ENCODE measurements at places on chromosomes 1 and 21. TPM values are rescaled to one million over a fixed set of nuclear protein-coding genes. Genes with fewer than 3 reads are reported as not detected.

DNA sequence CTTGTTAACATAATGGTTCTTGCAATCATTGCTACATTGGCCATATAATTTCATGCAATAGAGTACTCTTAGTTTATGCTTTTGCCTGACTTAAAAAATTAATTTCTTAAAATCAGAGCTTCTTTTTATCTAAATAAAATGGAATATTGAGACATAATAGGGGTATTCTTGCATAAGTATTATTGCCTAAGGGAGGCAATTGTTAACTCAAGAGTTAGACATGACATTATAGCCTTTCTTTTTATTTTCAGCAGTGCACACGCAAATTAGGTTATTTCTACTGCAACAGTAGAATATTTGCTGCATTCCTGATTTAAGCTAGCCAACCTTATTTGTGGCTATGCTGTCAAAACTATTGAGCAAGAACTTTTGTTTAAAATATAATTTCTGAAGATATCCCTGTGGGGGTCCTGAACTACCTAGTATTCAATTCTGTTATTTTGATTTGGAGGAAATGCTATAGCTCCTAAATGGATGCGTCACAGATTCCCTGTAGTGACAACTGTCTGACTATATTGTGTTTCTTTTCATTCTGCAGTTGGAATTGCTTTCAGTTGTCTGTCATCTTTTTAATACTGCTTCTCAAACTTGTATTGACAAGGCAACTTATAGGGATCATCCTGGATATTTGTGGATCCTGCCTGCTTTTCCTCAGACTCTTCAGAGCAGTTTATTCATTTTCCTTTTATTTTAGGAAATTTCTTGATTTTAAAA is 211.0 kb downstream of the PATJ start:
- no peak overlapping the region for H3K27ac ChIP-seq
- DNase-seq: no peak
- H3K4me1 ChIP-seq: no peaks in the 10 kb centered on the region
- H3K36me3 ChIP-seq: no peaks in the 10 kb centered on the region

Gene DDX59
- 24.8 TPM for polyA plus RNA-seq

GRCh38 chr21:45040157-45040711 is 34.1 kb upstream of the ADARB1 start:
- H3K4me1 ChIP-seq: no peaks in the 10 kb centered on the region
- H3K36me3 ChIP-seq: no peaks in the 10 kb centered on the region
- no peak for DNase-seq
- no peak overlapping the region for H3K4me3 ChIP-seq
- H3K27me3 ChIP-seq: no peaks in the 10 kb centered on the region

Gene KHDC4
- 9.4 TPM for polyA plus RNA-seq

DNA sequence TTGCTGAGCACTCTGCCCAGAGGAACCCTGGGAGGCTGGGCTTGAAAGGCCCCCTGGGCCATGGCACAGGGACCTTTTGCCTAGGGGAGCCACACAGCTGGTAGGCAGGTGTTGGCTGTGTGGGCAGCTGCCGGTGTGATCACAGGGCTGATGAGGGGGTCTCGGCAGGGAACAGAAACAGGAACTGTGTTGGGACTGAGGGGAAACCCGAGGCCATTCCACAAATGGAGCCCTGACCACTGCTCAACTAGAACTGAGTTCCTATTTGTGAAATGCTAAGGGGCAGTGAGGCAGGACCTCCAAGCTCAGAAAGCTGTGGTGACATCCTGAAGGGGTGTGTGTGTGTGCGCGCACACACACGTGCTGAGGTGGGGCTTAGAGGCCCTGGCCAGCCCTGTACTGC is 6.4 kb upstream of the THEM5 start:
- DNase-seq: no peak
- H3K4me1 ChIP-seq: no peaks in the 10 kb centered on the region
- H3K4me3 ChIP-seq: no peak overlapping the region
- H3K27ac ChIP-seq: no peak overlapping the region

- DNase-seq: no peak
- H3K27ac ChIP-seq: no peak overlapping the region
- no peak overlapping the region for H3K4me3 ChIP-seq
- no peaks in the 10 kb centered on the region for H3K4me1 ChIP-seq
These were observed 15.8 kb downstream of the TMCC2 start for GRCh38 chr1:205243350-205244191.

Gene UMODL1
- not detected for polyA plus RNA-seq

Gene HSD11B1
- polyA plus RNA-seq: 5.6 TPM

Gene SPRR2B
- not detected for polyA plus RNA-seq

Gene TYW3
- polyA plus RNA-seq: 7.3 TPM

DNA sequence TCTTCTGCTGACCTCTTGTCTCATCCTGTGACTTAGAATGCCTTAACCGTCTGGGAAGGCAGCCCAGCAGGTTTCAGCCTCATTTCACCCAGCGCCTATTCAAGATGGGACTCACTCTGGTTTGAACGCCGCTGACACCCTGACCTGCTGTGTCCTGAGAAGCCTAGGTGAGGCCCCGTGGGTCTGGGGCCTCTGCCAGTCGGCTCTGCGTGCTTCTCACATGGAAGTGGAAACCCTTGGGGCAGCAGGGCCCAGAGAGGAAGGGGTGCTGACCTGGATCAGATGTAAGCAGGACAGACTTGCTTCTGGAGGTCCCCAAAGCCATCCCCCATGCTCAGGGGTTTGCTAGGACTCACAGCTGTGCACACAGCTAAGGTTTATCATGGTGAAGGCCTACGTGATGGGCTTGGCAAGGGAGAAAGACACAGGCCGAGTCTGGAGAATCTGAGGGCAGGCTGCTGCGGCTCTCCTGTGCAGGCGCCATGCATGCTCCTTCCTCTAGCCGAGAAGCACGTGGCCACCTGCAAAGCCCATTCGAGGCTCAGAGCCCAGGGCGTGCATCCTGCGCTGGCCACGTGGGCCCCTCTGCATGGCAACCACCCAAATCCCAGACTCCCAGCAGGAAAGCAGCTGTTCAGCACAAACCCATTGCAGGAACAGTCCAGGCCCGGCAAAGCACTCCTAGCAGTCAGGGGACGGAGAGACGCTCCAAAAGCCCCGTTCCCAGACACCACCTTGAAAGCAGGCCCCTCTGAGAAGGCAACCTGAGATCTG is 3.8 kb downstream of the TRPM2 start:
- no peak for DNase-seq
- no peaks in the 10 kb centered on the region for H3K36me3 ChIP-seq
- no peaks in the 10 kb centered on the region for H3K27me3 ChIP-seq
- peaks cover 36% of the 10 kb centered on the region for H3K4me1 ChIP-seq

DNA sequence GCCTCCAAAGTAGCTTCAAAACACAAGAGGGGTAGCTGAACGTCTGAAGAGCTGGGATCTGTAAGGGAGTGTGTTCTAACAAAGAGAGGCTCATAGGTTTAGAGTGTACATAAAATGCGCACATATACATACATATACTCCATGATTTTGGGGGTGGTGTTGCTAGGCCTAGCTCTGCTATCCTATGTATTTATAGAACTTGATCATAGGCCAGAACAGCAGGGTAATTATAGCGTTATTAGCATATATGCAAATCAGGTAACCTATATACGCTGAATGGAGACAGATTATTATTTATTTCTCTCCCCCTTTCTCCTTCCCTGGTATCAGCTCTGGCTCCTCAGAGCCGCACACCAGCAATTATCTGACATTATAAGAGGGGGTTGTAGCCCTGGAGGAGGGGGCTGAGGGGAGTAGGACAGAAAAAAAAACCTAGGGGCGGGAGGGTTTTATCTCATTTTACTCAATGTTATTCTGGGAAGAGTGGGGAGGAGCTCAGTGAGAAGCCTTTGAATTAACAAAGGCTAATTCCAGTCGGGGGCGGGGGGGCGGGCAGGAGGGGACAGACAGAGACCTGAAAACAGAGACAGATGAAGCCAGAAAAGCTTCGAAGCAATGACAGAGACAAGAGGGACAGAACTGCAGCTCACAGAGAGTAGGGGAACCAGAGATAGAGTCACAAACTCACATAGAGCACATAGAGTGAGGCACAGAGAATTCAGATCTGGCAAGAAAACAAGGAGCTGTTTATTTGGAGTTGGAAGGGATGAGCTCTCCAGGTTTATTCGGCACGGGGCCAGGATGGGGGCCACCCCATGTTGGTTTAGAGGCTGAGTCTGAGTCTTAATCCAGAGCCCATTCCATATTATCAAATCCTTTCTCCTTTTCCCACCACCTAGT is 63.0 kb downstream of the RHBG start:
- H3K36me3 ChIP-seq: no peaks in the 10 kb centered on the region
- no peak overlapping the region for H3K27ac ChIP-seq
- no peak for DNase-seq
- no peak overlapping the region for H3K4me3 ChIP-seq

DNA sequence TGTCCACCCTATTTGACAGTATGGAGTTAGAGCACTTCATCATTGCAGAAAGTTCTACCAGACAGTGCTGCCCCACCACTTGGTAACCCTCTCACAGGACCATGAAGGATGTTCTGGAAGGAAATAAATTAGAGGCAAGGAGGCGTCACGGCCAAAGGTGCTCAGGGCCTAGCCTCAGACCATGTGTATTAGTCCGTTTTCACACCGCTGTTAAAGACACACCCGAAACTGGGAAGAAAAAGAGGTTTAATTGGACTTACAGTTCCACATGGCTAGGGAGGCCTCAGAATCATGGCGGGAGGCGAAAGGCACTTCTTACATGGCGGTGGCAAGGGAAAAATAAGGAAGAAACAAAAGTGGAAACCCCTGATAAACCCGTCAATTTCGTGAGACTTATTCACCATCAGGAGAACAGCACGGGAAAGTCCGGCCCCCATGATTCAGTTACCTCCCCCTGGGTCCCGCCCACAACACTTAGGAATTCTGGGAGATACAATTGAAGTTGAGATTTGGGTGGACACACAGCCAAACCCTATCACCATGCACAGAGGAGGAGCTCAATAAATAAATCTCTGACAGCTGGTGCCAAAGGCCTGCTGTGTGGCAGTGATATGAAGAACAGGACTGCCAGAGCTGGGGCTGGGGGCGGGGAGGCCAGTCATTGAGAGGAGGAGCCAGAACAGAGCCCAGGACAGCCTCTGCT is 75.8 kb downstream of the FHAD1 start:
- no peak for DNase-seq
- no peak overlapping the region for H3K4me3 ChIP-seq
- H3K27me3 ChIP-seq: no peaks in the 10 kb centered on the region
- H3K36me3 ChIP-seq: no peaks in the 10 kb centered on the region
- peaks cover 5% of the 10 kb centered on the region for H3K4me1 ChIP-seq

Gene CELA2A
- polyA plus RNA-seq: not detected

Gene OR2T5
- not detected for polyA plus RNA-seq

DNA sequence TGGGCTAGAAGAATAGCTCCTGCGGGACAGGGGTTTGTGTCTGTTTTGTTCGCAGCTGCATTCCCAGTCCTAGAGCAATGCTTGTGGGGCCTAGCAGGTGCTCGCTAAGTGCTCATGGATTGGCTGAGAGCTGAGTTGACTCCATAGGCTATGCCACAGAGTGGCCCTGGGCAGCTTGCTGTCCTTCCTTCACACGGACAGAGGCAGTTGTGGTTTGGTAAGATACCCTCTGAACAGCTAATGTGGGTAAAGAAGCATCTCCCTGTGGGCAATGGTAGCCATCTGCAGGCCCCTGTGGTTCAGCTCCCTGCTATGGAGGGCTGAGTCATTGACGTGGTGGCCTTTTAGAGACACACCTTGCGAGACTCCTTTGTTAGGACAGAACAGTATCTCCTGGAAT is 23.5 kb upstream of the LBR start:
- no peaks in the 10 kb centered on the region for H3K36me3 ChIP-seq
- no peak overlapping the region for H3K27ac ChIP-seq
- peaks cover 18% of the 10 kb centered on the region for H3K4me1 ChIP-seq
- DNase-seq: no peak
- H3K4me3 ChIP-seq: no peak overlapping the region
- H3K27me3 ChIP-seq: no peaks in the 10 kb centered on the region

GRCh38 chr1:103898576-103899345 is 149.1 kb downstream of the AMY1C start:
- DNase-seq: no peak
- H3K27me3 ChIP-seq: no peaks in the 10 kb centered on the region
- H3K4me3 ChIP-seq: no peak overlapping the region
- H3K27ac ChIP-seq: no peak overlapping the region

DNA sequence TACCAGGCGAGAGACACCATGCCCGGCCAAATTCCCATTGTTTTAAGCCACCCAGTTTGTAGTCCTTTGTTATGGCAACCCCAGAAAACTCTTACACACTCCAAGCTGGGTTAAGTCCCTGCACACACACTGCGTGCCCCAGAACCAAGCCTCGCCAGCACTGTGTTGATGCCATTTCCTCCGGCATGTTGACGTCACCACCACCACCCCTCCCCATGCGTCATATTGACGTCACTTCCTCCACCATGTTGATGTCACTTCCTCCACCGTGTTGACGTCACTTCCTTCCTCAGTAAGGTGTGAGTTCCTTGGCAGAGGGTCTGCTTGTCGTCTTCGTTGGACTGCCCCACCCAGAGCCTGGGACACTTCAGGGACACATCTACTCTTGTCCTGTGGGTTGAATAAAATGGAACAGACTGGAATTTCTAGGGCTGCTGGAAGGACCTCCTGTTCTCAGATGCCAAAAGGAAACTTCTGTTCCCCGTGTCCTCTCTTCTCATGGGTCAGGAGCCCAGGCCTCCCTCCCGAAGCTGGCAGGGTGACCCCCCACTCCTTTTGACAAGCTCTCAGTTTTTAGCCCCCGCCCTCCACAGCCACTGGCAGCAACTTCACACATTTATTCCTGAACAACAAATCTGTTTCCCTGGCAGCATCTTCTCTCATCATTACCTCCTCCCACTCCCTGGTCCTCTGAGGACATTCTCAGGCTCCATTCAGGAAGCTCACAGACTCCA is 643.3 kb downstream of the NPHP4 start:
- H3K4me1 ChIP-seq: peaks cover 12% of the 10 kb centered on the region
- no peaks in the 10 kb centered on the region for H3K27me3 ChIP-seq
- peak; percentile 24 for DNase-seq
- H3K4me3 ChIP-seq: no peak overlapping the region
- H3K27ac ChIP-seq: no peak overlapping the region
- H3K36me3 ChIP-seq: no peaks in the 10 kb centered on the region

GRCh38 chr1:222596696-222597095 is 7.0 kb upstream of the TAF1A start:
- no peaks in the 10 kb centered on the region for H3K36me3 ChIP-seq
- no peaks in the 10 kb centered on the region for H3K4me1 ChIP-seq
- no peak overlapping the region for H3K27ac ChIP-seq
- no peak for DNase-seq

DNA sequence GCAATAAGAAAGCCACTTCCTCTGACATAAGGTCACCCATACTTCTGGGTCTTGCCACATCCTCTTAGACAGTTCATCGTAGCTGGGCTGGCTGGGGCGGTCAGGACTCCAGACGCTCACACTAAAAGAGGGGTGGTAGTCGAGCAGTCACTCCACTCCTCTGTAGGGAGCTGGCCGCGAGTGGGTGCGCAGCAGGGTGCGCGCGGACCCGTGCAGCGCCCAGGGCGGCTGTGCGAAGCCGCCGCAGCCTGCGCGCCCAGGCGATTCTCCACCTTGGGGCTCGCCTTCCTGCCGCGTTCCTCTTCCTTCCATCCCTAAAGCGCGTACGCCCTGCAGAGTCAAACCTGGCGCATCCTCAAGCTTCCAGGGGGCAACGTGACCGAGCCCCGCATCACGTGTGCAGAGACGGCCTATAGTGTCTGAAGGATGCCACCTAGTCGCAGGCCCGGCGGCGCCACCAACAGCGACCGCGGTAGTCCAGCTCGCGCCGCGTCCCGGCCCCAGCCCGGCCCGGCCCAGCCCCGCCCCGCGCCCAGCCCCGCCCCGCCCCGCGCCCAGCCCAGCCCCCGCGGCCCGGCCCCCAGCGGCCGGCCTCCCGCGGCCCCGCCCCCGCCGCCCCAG is 360 bp upstream of the PRDX6 start:
- H3K27me3 ChIP-seq: no peaks in the 10 kb centered on the region
- peaks cover 61% of the 10 kb centered on the region for H3K4me1 ChIP-seq
- H3K4me3 ChIP-seq: peak overlapping the region; percentile 93
- DNase-seq: peak; percentile 77
